H7 (cell line): ENCODE measurements at places on chromosomes 1 and 21. TPM values are rescaled to one million over a fixed set of nuclear protein-coding genes. Genes with fewer than 3 reads are reported as not detected.

The RUNX3 gene
- 1.3 and 3.5 TPM in 2 replicates for total RNA-seq

The KIF26B gene
- total RNA-seq = 0.89 and 1.7 TPM in 2 replicates

The CRP gene
- not detected in 2 replicates for total RNA-seq

The CCDC18 gene
- 10.5 and 23.0 TPM in 2 replicates for total RNA-seq

The OLFM3 gene
- 0.04 and 1.1 TPM in 2 replicates for total RNA-seq

The LCE1F gene
- total RNA-seq = not detected in 2 replicates

The IL6R gene
- 8.6 and 10.3 TPM in 2 replicates for total RNA-seq

The LAPTM5 gene
- total RNA-seq = 0.26 and 0.28 TPM in 2 replicates

DNA sequence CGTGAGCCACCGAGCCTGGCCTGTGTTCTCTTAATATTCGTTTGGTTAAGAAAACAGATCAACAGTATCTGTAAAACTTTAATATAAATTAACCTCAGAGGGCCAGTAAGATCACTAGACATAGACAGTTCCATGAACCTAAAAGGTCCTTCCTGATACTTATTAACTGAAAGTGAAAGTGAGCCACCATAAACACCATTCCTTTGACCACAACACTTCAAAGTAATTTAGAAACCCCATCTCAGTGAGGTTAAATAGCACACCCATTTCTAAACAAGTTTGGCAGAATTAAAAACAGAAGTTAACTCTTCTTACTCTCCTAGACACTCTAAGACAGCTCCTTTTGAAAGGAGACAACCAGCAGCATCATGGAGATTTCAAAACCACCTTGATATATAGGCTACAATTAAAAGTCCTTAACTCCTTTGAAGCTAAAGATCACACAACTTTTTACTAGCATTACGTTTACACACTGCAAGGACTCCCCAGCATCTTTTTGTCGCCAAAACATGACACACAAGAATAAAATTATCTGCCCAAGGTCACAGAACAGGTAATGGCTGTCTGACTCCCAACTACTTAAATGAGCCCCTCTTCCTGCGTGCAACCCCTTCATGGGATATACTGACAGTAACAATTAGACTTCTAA is 2.2 kb downstream of the RNF19B start:
- no peak for DNase-seq

- DNase-seq = no peak
Observed at GRCh38 chr21:41164981-41165655, 2.8 kb upstream of the BACE2 start.

GRCh38 chr1:7931446-7931812 is 9.2 kb downstream of the TNFRSF9 start:
- DNase-seq = no peak

- no peak for DNase-seq
Observed at GRCh38 chr1:108140177-108140576, 60.0 kb downstream of the SLC25A24 start.

GRCh38 chr1:56285554-56286402 is 293.6 kb downstream of the PLPP3 start:
- DNase-seq = no peak

DNA sequence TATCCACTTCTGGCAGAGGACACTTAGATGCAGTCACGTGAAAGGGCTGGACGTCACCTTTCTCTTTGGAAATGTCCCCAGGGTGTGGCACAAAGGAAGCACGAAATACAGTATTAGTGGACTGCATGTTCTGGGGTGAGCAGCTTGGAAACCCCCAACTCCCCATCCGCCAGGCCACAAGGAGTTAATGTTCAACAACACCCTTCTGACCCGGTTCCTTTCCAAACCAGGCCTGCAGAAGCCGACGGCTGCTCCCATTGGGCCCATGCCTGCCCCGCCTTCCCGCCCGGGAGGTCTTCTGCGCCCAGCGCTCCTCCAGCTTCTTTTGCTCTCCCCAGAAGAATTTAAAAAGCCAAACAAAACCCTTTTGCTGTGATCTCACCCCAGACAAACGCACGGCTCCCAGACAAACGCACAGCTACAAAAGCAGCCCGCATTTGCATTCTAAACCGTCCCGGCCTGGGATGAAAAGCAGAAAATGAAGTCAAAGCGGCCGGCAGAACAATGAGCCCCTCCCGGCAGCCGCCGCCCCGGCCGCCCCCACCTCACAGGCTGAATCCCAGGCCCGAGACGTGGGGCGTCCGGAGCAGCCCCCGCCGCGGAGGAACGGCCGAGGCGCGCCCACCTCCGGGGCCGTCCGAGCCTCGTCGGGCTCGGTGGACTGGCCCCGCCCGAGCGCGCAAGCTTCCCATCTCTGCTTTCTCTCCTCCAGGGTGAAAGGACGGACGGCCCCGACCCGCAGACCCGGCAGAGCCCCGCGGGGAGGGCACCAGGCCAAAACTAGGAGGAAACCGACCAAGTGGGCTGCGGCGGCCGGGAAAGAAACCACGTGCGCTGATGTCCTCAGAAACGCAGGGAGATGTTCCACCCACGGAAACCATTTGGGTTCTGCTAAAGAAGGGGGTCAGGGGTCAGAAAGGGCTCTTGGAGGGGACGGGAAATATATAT is 101.9 kb downstream of the PLPP3 start:
- peak; percentile 84 for DNase-seq

DNA sequence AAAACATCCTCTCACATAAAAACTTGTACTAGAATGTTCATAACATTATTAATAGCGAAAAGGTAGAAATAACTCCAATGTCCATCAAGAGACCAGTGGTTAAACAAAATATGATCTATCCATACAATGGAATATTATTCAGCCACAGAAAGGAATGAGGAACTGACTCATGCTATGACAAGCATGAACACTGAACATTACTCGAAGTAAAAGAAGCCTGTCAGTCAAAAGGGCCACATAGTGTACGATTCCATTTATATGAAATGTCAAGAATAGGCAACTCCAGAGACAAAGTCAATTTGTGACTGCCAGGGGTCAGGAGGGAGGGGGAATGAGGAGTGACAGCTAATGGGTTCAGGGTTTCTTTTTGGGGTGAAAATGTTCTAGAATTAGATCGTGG is 2.3 kb downstream of the VPS26C start:
- DNase-seq = no peak

DNA sequence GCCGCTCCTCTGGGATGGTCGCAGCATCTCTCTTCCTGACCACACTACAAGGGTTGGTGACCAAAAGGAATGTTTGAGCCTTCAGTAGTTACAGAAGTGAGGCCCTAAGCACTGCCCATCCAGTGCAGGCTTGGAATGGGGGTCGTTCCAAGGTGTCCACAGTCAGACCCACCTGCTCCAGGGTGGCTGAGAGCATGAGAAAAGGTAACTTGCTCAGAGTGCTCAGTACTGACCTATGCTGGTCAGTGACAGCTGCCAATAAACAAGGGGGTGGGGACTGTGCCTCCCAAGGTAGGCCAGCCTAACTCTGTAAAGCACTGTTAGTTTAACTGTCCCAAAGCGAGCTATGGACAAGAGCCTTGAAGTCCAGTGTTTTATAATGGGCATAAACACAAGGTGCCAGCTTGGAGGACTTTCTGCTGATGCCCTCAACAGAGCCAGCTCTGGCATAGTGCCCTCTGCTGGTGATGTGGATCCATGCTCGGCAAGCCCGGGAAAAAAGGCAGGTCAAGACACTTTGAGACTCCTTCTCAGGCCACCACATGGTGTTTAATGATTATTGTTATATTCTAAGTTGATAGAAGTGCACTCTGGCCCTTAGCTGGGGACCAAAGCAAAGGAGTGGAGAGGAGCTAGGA is 78.1 kb upstream of the DNAH14 start:
- DNase-seq = peak; percentile 70

- DNase-seq = peak; percentile 18
Observed at GRCh38 chr1:30311749-30312148, 411.6 kb downstream of the MATN1 start.

- no peak for DNase-seq
Observed at GRCh38 chr1:237104096-237104495, 62.1 kb downstream of the RYR2 start.

- DNase-seq = no peak
Observed at GRCh38 chr1:244599937-244600350, 53.0 kb upstream of the DESI2 start.

- DNase-seq = peak; percentile 84
Observed at GRCh38 chr1:22141554-22142314, 1.2 kb downstream of the WNT4 start.

GRCh38 chr1:228897901-228898300 is 162.6 kb downstream of the RHOU start:
- DNase-seq = no peak

- no peak for DNase-seq
Observed at GRCh38 chr1:182561456-182561855, 27.6 kb downstream of the RNASEL start.

- DNase-seq = no peak
Observed at GRCh38 chr1:35592991-35593769, 20.1 kb downstream of the TFAP2E start.

DNA sequence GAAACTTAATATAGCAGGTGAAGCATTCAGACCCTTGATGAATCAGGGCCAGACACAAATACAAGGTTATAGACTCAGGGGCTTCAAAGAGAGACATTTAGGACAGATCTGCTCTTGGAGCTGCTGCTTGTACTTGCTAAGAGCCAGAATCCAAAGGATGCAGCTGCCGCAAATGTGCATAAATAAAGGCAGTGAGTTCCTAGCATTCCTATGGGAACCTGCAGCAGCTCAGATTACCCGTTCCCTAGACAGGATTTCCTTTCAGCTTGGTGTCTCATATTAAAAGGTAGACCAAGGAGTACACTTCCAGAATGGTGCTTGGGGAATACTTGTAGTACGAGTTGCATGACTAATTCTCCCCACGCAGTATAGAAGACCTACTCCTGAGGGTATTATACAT is 9.7 kb upstream of the LRRC53 start:
- DNase-seq = peak; percentile 15

DNA sequence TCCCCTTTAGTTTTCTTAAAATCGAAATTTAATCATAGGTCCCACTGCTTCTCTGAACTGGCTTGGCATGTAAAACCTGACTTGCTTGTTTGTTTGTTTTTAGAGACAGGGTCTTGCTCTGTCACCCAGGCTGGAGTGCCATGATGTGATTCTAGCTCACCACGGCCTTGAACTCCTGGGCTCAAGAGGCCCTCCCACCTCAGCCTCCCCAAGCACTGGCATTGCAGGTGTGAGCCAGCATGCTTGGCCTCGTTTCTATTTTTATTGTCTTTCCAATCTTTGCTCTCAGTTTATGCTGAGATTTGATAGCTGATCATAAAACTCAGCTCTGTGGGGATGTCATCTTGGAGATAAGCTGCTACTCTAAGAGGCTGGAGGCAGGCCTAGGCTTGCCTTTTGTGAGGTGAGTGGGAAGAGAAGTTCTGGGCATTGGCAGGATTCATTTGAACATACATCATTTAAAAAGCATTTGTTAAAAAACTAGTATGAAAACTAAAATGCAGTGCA is 51.5 kb upstream of the GCLM start:
- no peak for DNase-seq

- DNase-seq = no peak
Observed at GRCh38 chr1:178690496-178690895, 34.5 kb upstream of the RALGPS2 start.

DNA sequence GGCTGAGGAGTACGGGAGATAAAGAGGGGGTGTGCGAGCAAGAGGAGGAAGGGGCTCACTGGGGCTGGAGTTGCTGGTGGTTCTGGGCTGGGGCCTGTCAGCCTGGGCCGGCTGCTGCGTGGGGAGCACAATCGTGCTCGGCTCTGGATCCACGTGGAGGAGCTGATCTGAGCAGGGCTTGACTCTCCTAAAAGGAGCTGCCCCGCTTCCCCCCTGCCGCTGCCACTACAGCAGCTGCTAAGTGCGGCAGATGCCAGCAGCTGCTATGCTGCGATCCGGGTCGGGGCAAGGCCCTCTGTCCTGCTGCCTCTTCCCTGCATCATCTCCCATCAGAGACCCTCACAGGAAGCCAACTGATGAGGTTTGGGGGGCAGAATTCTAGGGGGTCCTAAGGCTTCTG is 165.9 kb downstream of the PCBP3 start:
- DNase-seq = no peak

- peak; percentile 75 for DNase-seq
Observed at GRCh38 chr1:212368073-212368484, 46.6 kb downstream of the PACC1 start.

DNA sequence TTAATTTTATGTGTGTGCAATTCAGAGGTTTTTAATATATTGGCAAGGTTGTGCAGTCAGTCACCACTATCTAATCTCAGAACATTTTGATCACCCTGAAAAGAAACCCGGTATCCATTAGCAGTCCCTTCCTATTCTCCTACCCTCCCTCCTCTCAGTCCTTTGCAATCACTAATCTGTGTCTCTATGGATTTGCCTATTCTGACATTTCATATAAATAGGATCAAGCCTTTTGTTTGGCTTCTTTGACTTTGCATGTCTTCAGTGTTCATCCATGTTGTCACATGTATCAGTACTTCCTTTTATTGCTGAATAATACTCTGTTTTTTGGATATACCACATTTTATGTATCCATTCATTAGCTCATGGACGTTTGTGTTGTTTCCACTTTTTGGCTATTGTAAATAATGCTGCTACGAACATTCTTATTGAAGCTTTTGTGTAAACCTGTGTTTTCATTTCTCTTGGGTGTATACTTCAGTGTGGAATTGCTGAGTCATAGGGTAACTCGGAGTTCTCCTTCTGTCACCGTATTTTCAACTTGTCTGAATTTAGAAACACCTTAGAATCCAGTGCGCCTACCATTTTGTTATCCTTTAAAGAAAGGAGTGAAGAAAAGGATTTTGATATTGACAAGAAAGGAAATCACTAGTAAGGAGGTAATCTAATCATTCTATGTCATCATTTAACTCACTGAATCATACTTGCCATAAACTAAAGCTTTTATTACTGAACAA is 3.4 kb downstream of the CEP85 start:
- no peak for DNase-seq

DNA sequence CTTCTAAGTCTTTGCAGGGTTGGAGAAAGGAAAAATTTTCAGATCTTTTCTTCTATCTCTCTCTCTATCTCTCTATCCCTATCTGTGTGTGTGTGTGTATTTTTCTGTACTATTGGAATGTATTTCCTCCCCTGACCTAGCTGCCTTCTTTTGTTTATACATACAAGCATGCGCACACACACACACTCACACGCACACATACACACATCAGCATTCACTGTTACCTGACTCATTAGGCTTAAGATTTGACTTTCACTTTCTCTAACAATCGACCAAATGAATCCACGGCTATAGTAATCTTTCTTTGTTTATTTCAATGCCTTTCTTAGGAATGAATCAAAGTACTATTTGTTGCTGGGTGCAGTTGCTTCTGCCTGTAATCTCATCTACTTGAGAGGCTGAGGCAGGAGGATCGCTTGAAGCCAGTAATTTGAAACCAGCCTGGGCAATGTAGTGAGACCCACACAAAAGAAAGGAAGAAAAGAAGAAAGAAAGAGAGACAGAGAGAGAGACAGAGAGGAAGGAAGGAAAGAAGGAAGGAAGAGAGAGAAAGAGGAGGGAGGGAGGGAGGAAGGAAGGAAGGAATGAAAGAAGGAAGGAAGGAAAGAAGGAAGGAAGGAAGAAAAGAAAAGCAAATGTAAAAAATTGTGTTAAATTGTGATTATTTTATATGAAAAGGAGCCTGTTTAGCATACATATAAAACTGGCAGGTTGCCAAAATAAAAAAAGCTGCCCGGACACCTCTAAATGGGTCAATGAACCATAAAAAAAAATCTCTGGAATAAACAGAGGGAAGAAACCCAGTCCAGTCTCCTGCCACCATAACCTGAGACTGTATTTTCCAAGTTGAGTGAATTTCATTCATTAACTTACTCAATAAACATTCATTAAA is 206.8 kb downstream of the ZNF326 start:
- no peak for DNase-seq

GRCh38 chr1:112686417-112686816 is 12.0 kb downstream of the MOV10 start:
- no peak for DNase-seq

GRCh38 chr1:231118704-231119453 is 43.0 kb upstream of the TRIM67 start:
- no peak for DNase-seq
